ENCODE measurements at places on chromosomes 5 and 9.

GRCh38 chr9:35110327-35110761 lies 5.3 kb downstream of the ATOSB start:
- DNase-seq: peak; percentile 53

DNA sequence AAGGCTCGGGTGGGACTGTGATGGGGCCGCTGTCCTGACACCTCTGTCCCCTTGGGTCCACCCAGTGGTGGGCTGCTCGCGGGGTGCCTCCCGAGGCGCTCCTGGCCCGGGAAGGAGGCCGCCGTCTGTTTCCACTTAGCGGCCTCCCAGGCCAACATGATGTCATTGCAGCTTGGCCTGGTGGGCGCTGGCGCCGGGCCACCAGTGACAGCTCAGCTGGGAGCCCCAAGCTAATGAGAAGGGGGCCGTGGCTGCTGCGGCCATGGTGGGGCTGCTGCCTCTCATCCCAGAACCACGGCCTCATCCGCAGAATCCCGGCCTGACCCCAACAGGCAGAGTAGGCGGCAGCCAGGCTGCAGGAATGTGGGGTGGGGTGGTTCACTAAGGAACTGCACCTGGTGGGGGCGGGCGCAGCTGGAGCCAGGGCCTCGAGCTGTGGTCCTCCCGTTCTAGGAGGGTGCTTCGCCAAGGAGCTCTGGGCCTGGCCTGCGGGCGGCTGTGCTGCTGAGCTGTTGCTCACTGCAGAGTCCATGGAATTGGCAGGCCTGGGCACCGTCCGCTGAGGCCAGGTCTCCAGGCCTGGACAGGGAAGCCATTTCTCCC lies 123.5 kb upstream of the COL5A1 start:
- no peak for DNase-seq

GRCh38 chr5:141872496-141873356 lies 5.5 kb downstream of the PCDH1 start:
- no peak for DNase-seq

DNA sequence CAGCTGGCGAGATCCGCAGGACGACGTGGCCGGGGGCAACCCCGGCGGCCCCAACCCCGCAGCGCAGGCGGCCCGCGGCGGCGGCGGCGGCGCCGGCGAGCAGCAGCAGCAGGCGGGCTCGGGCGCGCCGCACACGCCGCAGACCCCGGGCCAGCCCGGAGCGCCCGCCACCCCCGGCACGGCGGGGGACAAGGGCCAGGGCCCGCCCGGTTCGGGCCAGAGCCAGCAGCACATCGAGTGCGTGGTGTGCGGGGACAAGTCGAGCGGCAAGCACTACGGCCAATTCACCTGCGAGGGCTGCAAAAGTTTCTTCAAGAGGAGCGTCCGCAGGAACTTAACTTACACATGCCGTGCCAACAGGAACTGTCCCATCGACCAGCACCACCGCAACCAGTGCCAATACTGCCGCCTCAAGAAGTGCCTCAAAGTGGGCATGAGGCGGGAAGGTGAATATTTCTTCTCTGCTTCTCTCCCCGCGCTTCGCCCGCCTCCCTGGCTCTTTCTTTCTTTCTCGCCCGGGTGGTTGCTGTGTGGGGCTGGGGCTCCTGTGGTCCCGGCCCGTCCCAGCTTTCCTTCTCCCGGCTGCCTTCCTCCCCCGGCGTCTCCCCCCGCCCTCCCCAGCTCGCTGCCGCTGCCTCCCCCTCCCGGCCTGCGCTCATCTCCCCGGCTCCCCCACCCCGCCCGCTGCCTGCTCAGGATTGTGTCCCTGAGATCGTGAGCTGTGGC lies 2.2 kb downstream of the NR2F1 start:
- no peak for DNase-seq

DNA sequence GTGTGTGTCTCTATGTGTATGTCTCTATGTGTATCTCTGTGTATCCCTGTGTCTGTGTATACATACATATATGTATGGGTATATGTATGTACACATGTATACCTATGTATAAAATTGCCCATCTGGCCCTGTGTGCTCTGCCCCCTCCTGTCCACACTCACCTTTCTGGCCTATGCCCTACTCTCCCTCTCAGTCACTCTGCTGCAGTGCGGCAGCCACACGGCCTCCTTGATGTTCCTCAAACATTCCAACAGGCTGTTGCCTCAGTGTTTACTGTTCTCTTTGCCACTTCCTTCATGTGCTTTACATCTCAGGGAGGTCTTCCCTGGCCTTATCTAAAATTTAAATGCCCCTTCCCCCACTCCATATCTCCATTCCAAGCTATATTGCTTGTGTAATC lies 18.3 kb upstream of the RNF180 start:
- DNase-seq: no peak

DNA sequence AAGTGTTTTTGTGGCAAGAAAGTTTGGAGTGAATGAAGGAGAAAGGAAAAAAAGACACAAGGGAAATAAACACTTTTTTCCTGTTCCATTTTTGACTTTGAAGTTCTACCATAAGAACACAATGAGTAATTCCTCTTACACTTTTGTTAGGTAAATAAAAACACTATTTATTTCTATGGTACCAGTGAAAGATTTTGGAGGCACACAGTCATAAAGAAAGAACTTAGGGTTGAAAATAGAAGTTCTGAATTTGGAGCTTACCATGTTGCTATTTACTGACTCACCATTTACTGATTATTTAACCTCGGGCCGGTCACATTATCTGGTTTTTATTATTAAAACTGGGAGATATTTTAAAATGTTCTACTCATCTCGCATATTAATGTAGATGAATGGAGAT lies 367.8 kb downstream of the TLE1 start:
- no peak for DNase-seq

Data from NCI-H226 (cell line).